Right lobe of liver (tissue), 6 donors: ENCODE measurements at places on chromosomes 5 and 9.

DNA sequence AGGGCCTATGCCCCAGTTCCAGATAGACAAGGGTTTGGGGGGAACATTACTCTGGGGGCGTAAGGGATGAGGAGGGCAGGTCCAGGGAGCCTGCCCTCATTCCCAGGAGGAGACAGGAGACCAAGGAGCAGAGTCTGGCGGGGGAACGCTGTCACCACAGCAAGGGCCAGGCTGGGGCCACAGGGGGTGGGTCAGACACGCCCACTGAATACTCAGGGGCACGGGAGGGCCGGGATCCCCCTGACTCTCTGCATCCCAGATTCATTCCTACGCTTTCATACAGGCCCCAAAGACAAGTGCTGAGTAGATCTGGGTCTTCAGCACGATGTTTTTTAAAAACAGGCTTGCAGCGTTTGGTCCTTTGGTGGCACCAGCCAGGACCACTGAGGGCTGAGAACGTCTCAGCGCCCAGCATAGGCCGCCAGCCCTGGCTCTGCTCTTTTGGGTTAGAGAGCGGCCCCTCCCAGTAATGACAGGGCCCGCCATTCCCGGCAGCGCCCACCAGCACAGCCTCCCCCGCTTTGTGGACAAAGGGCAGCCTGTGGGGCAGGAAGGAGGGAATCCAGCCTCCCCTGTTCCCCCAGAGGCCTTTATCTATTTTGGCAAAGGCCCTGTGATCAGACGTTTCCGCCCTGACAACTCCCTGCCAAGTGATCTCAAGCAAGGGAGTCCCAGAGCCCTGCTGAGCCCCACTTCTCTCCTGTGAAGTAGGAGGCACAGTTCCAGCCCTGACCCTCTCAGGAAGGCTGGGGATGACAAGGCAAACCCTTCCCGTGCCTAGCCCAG lies 24.9 kb downstream of the NEK6 start:
- peak; percentile 89 for DNase-seq

DNA sequence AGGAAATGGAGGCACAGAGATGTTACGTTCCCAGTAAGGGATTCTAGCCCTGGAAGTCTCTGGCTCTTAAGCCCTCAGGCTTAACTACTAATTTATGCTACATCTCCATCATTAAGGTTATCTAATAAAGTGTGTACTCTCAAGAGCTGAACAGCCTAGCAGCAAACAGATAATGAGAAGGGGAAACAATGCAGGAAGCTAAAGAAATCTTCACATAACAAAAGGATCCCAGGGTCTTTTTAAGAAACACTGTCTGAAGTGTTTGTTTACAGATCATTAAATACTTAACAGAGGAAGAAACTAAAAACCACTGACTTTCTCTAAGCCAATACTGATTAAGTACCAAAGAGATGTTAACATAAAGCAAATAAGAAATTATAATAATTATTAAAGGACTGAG lies 129.0 kb downstream of the PAPPA start:
- no peak for DNase-seq

DNA sequence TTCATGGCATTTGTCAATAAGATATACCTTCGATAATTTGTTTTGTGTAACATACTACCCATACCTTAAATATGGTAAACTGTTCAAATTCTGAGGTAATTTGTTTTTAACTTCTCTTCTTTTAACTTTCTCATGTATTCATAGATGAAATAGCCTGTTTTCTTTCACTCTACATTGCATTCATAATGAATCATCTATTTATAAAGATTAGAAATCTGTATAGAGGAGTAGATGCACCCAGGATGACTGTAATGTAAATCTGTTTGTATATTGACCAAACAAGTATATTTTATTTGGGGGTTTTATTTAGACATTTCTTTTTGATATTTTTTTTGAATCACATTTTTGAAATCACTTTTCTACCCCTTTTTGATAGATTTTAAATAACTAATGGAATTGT lies 144.6 kb downstream of the CD180 start:
- DNase-seq: no peak

DNA sequence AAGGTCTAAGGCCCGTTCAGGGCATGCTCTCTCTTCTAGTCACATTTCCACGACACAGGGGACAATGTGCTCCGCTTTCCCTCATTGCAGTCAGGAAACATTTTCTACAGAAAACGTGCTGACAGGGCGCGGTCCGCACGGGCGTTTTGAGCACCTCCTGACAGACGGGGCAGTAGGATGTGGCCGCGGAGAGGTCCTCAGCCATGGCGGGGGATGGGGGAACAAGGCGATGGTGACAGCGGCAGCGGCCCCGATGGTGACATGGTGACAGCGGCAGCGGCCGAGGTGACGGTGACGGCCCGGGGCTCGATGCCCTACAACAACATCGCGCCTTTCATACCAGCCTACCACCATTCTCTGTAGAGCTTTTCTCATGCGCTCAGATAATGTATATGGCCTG lies 4.1 kb downstream of the PLPP1 start:
- DNase-seq: no peak

GRCh38 chr5:76733049-76733417 lies 17.1 kb downstream of the F2R start:
- DNase-seq: no peak

DNA sequence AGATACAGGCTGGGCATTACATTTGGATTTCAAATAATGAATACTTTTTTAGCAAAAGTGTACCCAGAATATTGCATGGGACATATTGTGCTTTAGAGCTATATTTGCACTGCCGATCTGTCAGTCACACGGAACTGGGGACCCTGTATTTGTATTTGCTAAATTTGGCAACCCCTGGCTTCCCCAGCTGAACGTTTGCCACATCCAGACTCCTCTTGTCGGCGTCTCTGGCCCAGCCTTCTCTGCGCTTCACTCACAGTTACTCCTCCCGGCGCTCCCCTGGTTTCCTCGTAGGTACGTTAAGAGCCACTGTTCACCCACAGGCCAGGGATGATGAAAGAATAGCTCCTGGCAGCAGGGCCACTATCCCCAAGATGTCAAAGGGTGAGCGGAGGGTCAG lies 58.7 kb downstream of the NSUN2 start:
- no peak for DNase-seq

DNA sequence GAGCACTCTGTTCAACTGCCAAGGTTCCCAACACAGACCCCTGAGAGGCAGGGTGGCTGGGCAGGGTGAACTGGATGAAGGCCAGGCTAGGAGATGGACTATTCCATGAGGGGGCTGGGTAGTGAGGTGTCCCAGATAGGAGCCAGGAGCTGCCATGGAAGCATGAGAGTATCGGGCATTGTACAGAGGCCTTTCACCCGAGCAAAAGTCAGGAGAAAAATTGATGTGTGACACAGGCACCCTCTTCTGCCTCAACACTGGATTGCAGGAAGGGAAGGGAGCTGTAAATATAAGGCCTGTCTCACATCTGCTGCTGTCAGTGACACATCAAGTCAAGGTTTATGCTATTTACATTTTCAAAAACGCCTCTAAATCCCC lies 74.6 kb downstream of the UBAP1 start:
- no peak for DNase-seq

GRCh38 chr5:163189023-163189553 lies 248.3 kb upstream of the CCNG1 start:
- no peak for DNase-seq

DNA sequence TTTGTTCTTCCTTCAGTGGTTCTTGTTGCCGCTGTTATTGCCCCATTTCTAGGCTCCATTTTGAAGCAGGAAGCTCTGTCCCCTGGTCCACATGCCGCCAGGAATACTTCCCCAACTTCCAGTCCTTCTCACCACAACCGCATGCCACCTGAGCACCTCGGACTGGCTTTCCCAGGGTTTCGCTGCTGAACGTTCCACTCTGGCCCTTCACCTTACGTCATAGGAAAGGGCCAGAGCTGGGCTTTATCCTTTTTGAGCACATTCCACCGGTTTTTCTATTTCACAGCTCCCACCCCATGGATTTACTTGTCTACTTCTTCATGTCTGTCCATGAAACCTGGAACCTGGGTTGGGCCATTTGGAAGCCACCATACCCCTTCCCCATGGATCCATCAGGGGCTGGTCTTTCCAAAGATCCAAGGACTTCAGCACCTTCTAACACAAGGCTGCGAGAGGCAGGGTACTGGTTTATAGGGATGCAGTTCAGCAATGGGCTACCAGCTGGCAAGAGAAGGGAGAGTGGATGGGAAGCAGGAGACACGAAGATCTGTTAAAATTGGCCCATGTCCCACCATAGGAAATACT lies 557.4 kb downstream of the BNC2 start:
- no peak for DNase-seq

- no peak for DNase-seq
Measured at GRCh38 chr5:54761213-54761701, 224.1 kb downstream of the ESM1 start.

GRCh38 chr5:138467711-138468132 lies 2.4 kb downstream of the EGR1 start:
- DNase-seq: no peak

- DNase-seq: no peak
Measured at GRCh38 chr5:124679578-124680199, 66.8 kb downstream of the ZNF608 start.

GRCh38 chr5:9194509-9194908 lies 351.4 kb downstream of the SEMA5A start:
- DNase-seq: no peak

DNA sequence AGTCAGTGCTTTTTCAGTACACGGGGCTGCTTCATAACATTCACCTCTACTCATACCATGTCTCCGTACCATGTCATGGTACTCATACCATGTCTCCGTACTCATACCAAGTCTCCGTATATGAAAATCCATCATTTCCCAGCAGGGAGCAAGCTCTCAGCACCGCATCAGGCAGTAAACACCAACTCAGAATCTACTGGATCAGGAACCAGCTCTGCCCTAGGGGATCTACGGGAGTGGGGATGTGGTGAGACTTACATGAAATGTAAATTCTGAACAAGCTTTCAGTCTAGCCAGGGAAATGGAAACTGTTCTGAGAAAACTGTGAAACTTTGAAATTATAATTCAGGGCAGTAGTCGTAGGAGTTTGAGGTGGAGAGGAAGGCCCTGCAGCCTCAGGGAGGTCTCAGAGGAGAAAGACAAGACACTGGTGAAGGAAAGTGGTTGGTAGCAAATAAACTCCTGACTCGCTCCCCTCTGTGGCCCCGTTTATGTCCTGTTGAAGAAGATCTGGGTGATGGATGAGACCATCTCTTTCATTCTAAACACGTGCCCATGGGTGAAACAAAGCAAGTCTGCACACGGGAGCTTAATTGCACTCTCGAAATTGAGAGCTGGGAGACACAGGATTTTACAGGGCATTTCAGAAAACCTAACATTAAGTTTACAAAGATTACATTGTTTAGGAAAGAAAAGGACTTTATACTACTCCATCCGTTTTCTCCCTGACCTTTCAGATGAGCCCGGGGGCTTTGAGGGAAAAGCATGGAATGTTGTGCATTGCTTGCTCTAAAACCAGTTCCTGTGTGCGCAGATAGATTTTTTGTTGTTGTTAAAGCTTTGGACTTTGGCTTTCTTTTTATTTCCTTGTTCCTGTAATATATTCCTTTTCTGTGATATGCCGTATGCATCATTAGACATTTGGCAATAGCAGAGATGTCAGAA lies 26.8 kb downstream of the ACTBL2 start:
- no peak for DNase-seq

DNA sequence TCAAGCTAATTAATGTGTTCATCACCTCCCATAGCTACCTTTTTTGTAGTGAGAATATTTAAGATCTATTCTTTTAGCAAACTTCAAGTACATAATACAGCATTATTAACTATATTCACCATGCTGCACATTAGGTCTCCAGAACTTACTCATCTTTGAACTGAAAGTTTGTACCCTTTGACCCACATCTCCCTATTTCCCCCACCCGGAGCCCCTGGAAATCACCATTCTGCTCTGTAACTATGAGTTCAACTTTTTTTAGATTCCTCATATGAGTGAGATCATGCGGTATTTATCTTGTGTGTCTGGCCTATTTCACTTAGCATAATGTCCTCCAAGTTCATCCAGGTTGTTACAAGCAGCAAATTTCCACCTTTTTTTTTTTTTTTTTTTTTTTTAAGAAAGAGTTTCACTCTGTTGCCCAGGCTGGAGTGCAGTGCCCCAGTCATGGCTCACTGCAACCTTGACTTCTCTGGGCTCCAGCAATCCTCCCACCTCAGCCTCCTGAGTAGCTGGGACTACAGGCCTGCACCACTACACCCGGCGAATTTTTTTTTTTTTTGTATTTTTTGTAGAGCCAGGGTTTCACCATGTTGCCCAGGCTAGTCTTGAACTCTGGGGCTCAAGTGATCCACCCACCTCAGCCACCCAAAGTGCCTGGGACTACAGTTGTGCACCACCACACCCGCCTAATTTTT lies 100.4 kb upstream of the SAP30L start:
- no peak for DNase-seq

GRCh38 chr5:42564689-42565356 lies 141.6 kb downstream of the GHR start:
- DNase-seq: no peak

- no peak for DNase-seq
Measured at GRCh38 chr5:53480416-53481158, at the start of gene FST. FST (plus strand) TSS chr5:53480629; CDS start chr5:53480792, 163 bp downstream.

DNA sequence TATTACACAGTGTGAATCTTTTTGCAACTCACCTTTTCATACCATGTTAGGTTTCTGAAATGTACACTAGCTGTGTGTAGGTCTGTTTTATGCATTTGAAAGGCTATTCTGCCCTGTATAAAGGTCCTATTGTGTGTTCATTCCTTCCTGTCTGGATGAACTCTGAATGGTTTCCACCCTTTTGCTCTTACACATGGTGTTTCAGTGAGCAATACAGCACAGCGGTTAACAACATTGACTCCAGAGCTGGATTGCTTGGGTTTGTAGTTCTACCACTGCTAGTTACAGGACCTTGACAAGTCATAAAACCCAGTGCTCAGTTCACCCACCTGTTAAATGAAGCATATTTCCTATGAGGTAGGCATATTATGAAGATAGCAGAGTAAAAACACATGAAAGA lies 331.6 kb downstream of the ADGRV1 start:
- DNase-seq: no peak

DNA sequence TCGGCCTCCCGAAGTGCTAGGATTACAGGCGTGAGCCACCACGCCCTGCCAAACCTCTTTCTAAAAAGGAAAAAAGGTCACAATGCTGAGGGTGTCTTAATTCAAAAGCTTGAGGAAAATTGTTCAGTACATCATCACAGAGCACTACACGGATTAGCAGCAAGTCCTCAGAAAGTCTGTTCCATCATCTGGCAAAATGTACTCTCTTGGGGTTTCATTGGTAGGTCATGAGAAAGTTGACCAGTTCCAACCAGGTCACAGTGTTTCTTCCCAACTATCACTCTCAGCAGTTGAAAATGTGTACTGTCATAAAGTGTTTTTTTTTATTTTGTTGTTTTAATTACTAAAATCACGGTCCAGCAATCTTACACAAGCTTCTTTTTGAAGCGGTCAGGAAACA lies 299.6 kb downstream of the FBXL7 start:
- DNase-seq: no peak

GRCh38 chr5:103223031-103223955 lies 35.3 kb upstream of the MACIR start:
- DNase-seq: no peak

DNA sequence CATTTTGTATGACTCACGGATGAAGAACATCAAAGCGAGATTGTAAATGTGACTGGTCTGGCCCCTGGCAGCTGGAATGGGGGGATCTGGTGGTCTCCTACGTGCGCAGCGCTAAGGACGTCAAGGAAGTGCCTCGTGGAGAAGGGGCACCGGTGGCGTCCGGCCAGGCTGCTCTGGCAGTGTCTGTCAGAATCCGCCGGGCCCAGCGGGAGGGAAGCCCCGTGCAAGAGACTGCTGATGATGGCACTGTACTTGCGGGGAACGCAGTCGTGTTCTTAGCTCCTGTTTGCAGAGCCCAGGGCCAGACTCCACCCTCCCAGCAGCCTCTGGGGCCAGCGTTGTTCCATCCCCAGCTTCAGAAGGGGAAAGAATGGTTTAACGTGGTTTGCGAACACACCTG lies 75.5 kb downstream of the COL5A1 start:
- no peak for DNase-seq
